ENCODE measurements at places on chromosomes 1 and 21.

DNA sequence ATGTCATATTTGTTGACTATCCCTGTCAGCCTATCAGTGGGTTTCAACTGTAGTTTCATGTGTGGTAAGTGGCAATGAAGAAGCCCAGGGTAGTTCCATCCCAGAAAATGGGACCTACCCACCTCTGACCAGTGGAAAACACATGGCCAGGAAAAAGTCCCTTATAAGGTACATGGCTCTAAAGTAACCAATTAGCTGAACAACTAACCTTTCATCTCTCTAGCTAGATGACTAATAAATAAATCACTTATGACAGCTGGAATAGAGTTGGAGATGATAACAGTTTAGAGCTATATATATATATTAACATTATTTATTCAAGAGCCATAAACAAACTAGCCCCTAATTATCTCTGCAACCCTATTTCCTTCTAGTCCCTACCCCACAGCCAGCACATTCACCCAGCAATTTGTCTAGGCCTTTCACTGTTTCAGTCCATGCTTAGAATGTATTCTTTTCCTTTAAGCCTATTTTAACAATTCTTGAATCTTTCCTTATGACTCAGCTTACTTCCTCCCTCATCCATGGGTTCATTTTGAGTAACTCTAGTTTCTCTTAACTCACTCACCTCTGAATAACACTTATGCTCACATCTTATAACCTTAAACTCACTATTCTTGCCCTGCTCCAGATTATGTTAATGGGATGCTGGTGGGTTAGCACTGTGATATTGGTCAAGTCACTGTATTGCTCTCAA, 83.7 kb downstream of the TNFSF18 start:
- no peak for DNase-seq

GRCh38 chr1:114512595-114513280, 1.7 kb upstream of the TRIM33 start:
- DNase-seq: no peak

DNA sequence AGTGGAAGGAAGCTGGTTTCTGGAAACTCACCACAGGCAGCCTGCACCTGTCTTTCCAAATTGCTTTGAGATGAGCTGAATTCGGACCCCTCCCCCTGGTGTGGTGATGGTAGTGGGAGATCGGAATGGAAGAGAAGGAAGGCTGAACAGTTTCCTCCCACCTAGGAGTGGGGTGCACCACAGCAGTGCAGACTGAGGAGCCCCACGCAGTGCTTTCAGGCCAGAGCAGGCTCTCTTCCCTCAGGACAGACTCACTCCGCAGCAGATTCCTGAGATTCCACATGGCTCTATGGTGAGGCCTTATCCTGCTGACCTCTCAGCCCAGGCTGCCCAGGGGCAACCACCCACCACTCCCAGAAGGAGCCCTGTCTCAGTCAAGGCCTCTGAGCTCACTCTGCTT, 80.9 kb downstream of the ATP1A1 start:
- no peak for DNase-seq

- no peak for DNase-seq
These were observed 899.2 kb downstream of the NCAM2 start for GRCh38 chr21:21897275-21897883.

DNA sequence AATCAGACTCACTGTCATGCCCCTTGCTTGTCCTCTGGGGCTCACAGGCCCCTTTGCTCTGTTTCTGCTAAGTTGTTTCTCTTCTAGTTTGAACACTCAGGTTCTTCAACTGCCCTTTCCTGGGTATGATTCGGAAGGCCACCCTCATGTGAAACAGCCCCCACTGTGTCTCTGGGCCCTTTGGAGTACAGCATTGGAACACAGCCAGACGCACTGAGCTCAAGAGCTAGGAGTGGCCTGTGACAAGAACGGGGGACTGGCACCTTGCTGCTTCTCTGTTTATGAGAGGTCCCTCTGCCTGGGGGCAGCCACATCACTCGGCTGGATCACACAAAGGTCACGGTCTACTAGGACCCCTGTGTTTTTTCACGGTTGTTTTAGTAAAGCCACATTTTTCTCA, 114.4 kb upstream of the ZC3H12A start:
- no peak for DNase-seq

- DNase-seq: no peak
These were observed at the start of gene SPATA21 for GRCh38 chr1:16436946-16437474. SPATA21 (minus strand) TSS chr1:16437424; CDS start chr1:16431371, 6,053 bp downstream.

GRCh38 chr1:246971090-246971721, 36.7 kb downstream of the ZNF695 start:
- DNase-seq: peak; percentile 57

- DNase-seq: peak; percentile 42
These were observed 498.2 kb downstream of the PLPP3 start for GRCh38 chr1:56081173-56081572.

DNA sequence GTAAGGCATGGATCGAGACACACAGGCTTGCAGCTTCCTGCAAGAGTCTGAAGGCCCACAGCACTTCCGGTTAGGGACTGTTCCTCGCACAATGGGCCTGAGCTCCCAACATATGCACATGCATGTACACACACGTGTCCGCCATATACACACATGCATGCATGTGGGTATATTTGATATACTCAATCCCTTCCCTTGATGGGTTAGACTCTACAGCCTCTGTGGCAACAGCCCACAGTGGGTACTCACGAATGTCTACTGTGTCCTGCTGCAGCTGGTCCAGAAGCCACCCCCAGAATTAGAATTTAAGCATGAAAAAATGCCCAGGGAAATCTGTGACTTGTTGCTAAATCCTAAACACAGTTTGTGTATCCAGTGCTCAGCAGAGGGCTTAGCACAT, 9.9 kb downstream of the F3 start:
- DNase-seq: no peak

DNA sequence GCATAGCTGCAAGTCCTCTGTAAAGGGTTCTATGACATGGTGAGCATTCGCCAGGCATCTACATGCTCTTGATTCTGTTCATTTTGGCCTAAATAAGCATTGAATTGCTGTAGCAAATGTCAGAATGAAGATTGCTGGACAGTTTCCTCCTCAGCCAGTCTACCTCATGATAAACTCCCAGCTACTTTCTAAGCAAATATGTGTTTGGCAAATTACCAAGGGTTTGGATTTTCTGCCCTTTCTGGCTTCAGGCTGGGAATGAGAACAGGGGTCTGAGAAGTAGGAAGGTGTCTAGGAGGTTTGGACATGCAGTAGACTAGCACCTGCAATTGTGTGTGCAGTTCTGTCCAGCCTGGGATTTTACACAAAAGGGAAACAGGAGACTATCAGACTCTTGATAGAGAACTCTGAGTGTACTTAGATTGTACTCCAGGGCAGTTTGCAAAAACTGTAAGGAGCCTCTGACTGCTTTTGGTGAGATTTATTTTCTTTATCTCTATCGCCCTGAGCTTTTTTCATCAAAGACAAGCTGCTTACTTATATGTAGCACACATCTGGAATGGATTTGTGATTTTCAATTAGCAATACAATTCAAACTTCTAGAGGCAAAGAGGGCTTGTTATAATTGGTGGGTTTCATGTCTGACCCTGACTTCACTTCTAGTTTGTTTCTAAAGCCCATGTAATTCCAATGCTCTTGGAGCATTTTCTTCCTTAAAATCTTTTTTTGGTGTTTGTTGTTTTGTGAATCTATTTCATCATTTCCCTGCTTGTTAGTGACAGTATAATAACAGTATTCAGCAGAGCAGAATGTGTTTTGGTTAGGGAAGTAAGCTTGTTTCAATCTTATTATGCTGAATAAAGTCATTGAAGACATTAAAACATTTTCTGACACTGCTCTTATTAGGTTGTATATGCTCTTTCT, 150.8 kb downstream of the VPS13D start:
- no peak for DNase-seq

All from lower lobe of right lung (tissue), 2 donors.